ENCODE measurements at places on chromosomes 3 and 15.

DNA sequence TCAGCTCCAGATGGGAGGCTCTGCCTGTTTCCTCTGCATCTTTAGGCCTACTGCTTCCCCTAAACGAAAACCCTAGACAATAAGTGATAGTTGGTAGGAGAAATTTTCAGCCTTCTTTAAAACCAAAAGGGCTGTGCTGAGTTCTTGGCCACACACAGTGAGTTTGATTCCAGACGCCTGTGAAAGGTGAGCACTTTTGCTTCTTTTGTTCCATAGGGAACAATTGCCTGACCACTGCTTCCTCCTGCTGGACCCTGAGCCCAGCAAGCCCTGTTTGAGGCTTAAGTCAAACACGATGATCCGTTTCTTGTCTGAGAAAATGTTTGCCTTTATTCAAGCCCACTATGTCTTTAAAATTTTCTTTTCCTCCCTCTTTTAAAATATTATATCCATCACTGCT is 493.9 kb downstream of the ZIC1 start:
- DNase-seq: no peak

DNA sequence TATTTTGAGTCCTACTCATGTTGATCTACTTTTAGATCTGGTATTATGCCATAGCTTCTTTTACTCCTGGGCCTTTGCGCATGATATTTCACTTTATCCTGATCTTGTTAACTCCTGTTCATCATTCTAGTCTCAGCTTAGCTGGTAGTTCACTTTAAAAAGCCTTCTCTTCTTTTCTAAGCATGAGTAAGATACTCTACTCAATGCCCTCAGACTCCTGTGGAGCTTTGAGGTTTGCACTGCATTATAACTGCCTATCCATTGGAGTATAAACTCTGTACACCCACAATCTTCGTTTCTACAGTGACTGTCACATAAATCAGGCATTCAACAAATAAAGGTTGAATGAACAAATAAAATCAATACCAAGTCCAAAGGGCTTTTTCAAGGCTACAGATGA is 357.9 kb upstream of the KCNH8 start:
- no peak for DNase-seq

DNA sequence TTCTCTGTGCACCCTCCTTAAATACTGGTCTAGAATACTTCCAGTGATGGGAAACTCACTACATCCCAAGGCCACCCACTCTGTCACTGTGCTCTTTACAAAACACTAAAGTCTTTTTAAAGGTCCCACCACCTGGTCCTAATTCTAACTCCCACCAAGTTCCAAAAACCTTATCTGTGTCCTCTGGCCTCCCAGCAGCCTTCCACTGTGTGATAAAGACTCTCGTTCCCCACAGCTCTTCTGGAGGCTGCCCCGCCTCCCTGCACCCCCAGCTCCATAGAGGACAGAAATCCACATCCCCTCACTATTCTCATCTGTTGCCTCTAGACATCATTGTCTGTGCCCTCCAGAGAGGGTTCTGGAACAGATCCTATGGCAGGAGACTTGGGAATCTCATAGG is 276.4 kb downstream of the FAM43A start:
- DNase-seq: no peak

DNA sequence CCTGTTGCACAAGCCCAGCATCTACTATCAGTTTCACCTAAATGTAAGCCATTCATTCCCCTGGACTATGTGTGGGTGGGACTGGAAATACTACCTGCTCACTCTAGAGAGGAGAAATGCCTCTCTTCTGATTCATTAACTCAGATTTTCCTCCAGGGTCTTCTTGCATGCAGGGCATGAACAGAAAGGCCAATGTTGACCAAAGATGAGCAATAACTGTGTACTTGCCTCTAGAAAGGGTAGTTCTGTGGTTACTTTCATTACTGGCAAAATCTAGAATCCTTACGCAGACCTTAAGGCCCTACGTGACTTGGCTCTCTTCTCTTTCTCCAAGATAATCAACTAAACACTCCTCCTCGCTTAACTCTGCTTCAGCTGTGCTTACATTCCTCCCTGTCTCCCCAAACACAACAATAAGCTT is 81.4 kb upstream of the PSMD6 start:
- peak; percentile 79 for DNase-seq
